ENCODE measurements at places on chromosomes 3 and 15. TPM values are rescaled to one million over a fixed set of nuclear protein-coding genes. Genes with fewer than 3 reads are reported as not detected.

DTWD1 gene
- 31.9 TPM for total RNA-seq

THPO gene
- 0.16 TPM for total RNA-seq

RASA2 gene
- 5.1 TPM for total RNA-seq

BFSP2 gene
- not detected for total RNA-seq

JMJD7 gene
- total RNA-seq, result 0.79 TPM

GOLGA6B gene
- total RNA-seq, result under 0.01 TPM

CYP19A1 gene
- total RNA-seq, result 1.8 TPM

CLDN16 gene
- total RNA-seq, result not detected

DZIP3 gene
- 13.9 TPM for total RNA-seq

CYP1A2 gene
- not detected for total RNA-seq

SLC49A4 gene
- total RNA-seq, result 7.6 TPM

GOLGA8J gene
- total RNA-seq, result 0.09 TPM

NOX5 gene
- 1.8 TPM for total RNA-seq

C3orf22 gene
- total RNA-seq, result not detected

CXCR6 gene
- total RNA-seq, result not detected

C3orf70 gene
- 0.34 TPM for total RNA-seq

CCDC9B gene
- total RNA-seq, result 18.8 TPM

CAMP gene
- total RNA-seq, result not detected

CIP2A gene
- 4.3 TPM for total RNA-seq

SUCLG2 gene
- total RNA-seq, result 80.5 TPM

ELL3 gene
- total RNA-seq, result 10.7 TPM

THRB gene
- 0.09 TPM for total RNA-seq

WDR76 gene
- total RNA-seq, result 3.3 TPM

SCG3 gene
- total RNA-seq, result not detected

SHQ1 gene
- 12.6 TPM for total RNA-seq

GMNC gene
- total RNA-seq, result not detected

ATP10A gene
- total RNA-seq, result 2.5 TPM

FOXL2NB gene
- not detected for total RNA-seq

PSMD6 gene
- 84.3 TPM for total RNA-seq

IMPG2 gene
- 0.86 TPM for total RNA-seq

MYLK gene
- total RNA-seq, result 524 TPM

GOLGA8G gene
- total RNA-seq, result not detected

ERICH6 gene
- 0.17 TPM for total RNA-seq

SLC2A2 gene
- total RNA-seq, result not detected

RARB gene
- total RNA-seq, result 11.7 TPM

IFT122 gene
- 32.6 TPM for total RNA-seq

SLC24A1 gene
- total RNA-seq, result 4.1 TPM

ATP13A4 gene
- 1.3 TPM for total RNA-seq

DCLK3 gene
- under 0.01 TPM for total RNA-seq

CELF6 gene
- total RNA-seq, result 0.26 TPM

SI gene
- total RNA-seq, result not detected

ST3GAL6 gene
- total RNA-seq, result 1.3 TPM
